ENCODE measurements at places on chromosomes 7 and 10. TPM values are rescaled to one million over a fixed set of nuclear protein-coding genes. Genes with fewer than 3 reads are reported as not detected.

DNA sequence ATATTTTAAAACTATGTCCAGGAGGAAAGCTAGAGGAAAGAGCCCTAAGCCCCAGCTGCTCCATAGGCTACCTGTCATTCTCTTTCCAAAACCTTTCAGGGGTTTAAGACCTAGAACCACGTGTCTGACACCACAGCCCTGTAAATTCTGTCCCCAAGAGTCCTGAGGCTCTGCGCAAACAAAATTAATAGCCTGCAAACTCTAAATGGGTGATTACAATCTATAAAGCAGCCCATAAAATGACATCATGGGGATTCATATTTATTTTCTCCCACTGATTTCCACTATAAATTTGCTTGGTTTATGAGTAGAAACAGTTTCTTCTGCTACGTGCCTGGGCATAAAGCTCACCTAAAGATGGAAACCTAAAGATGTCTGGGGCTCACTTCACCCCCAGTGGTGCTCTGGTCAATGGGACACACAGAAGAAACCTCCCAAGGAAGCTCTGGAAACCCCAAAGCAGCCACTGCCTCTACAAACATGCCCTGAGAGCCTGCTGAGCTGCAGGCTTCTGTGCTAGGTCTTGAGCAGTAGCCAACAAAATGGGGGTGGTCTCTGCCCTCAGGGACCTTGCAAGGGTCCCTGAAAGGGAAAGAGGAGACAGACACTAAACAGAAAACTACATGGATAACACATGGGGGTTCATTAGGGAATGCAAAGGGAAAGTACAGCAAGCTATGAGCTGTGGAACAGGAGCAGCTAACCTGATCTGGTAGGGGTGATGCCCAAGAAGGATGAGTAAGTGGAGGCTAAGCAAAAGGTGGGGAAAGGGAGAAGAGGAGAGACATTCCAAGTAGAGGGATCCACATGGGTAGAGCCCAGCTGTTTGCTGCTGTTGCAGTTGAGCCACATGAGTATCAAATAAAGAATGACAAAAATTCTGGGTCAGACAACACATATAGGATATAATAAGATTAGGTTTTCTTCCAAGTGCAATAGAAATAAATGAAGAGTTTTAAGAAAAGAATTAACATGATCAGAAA lies 331.7 kb downstream of the KCNMA1 start:
- no peaks in the 10 kb centered on the region for H3K4me1 ChIP-seq
- H3K27me3 ChIP-seq: no peaks in the 10 kb centered on the region
- no peak overlapping the region for H3K27ac ChIP-seq
- no peak for DNase-seq
- H3K36me3 ChIP-seq: no peaks in the 10 kb centered on the region
- H3K4me3 ChIP-seq: no peak overlapping the region

DNA sequence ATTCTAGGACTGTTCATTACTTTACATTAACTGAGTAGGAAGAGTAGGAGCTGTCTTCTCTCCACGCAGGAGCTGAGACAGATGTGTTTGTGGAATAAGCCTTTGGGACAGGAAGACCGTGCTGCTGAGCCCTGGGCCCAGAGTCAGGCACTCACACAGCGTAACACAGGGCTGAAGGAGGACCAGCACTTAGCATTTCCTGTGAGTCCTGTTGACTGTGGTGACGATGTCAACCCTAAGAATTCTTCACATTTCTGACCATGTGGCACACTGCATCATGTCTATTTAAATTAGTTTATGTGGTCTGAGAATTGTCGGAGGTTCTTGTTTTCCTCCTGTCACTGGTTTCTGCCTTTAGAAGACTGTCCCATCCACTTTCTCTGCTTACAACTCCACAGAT lies 117.2 kb downstream of the PIP4K2A start:
- H3K4me1 ChIP-seq: peaks cover 75% of the 10 kb centered on the region
- DNase-seq: no peak
- H3K36me3 ChIP-seq: peaks cover 54% of the 10 kb centered on the region
- peak overlapping the region; percentile 83 for H3K27ac ChIP-seq
- H3K27me3 ChIP-seq: no peaks in the 10 kb centered on the region

DNA sequence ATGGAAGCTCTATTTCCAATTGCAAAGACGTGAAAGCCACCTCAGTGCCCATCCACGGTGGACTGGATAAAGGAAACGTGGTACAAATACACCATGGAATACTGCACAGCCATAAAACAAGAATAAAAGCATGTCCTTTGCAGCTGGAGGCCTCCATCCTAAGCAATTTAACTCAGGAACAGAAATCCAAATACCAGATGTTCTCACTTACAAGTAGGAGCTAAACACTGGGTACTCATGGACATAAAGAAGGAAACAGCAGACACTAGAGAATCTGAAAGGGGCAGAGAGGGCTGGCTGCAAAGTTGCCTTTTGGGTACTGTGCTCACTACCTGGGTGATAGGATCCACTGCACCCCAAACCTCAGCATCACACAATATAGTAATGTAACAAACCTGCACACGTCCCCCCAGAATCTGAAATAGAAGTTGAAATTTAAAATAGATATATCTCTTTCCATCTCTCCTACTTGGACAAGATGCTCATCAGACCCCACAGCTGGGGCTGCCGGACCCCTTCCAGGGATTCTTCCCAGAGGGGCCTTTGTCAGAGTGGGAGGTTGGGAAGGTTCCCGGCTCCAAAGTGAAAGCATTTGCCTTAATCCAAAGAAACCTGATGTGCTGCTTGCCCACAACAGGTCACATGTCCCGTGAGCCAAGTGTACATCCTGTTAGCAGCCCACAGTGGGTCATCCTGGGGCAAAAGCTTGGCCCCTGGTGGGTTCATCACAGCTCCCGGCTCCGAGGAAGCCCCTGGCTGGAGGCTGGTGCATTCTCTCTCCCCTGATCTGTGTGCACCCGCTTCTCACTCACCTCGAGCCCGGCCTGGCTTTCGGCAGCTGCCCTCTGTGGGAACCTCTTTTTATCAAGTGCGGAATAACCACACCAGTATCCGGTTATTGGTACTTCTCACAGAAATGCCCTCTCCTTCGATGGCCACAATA lies 172.3 kb upstream of the PPP2R2D start:
- no peak overlapping the region for H3K27ac ChIP-seq
- no peak for DNase-seq
- no peak overlapping the region for H3K4me3 ChIP-seq
- H3K36me3 ChIP-seq: no peaks in the 10 kb centered on the region
- peaks cover 3% of the 10 kb centered on the region for H3K4me1 ChIP-seq

- no peak overlapping the region for H3K4me3 ChIP-seq
- DNase-seq: no peak
- peaks cover 13% of the 10 kb centered on the region for H3K27me3 ChIP-seq
- H3K27ac ChIP-seq: no peak overlapping the region
- no peaks in the 10 kb centered on the region for H3K4me1 ChIP-seq
- no peaks in the 10 kb centered on the region for H3K36me3 ChIP-seq
Measured at GRCh38 chr10:130047336-130047735, 63.3 kb downstream of the C10orf143 start.

- DNase-seq: peak; percentile 2
- H3K4me1 ChIP-seq: no peaks in the 10 kb centered on the region
- no peak overlapping the region for H3K27ac ChIP-seq
- no peak overlapping the region for H3K4me3 ChIP-seq
- H3K36me3 ChIP-seq: no peaks in the 10 kb centered on the region
- no peaks in the 10 kb centered on the region for H3K27me3 ChIP-seq
Measured at GRCh38 chr7:110442381-110442837, 648.5 kb upstream of the LRRN3 start.

- DNase-seq: no peak
- H3K27ac ChIP-seq: no peak overlapping the region
- H3K4me1 ChIP-seq: no peaks in the 10 kb centered on the region
- peaks cover 12% of the 10 kb centered on the region for H3K27me3 ChIP-seq
Measured at GRCh38 chr10:49171326-49172060, 16.7 kb downstream of the TMEM273 start.

GRCh38 chr10:49610458-49611165 lies 502 bp downstream of the SLC18A3 start:
- peaks cover 9% of the 10 kb centered on the region for H3K36me3 ChIP-seq
- peaks cover 12% of the 10 kb centered on the region for H3K4me1 ChIP-seq

Gene NSMCE4A
- total RNA-seq: 70.2 TPM

Gene AQP1
- total RNA-seq: 0.10 TPM

Data from activated naive CD8-positive, alpha-beta T cell treated with anti-CD3 and anti-CD28 coated beads for 36 hours (primary cell).